ENCODE measurements at places on chromosomes 2 and 18.

DNA sequence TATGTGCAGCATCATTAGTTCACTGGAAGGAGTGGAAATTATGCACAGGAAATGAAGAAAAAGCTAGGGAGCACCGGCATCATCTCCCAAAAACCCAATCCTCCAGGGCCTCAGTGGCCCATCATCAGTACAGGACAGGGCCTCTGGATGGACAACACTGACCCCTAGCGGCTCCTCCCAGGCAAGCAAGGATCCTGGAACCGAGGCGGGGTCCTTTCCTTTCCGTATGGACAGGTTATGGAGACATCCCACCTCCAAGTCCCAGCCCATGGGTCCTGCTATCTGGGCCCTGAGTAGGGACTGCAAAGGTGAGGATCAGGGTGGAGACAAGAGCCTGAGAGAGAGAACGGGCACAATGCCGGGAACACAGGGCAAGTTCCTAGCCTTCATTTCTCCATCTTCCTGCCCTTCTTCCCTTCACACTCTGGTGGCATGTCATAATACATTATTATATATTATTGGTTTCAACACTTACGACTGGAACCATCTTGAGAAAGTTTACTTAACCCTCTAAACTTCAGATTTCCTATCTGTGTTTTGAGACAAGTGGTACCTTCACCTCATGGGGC is 68.2 kb downstream of the ZNF516 start:
- no peak for DNase-seq

DNA sequence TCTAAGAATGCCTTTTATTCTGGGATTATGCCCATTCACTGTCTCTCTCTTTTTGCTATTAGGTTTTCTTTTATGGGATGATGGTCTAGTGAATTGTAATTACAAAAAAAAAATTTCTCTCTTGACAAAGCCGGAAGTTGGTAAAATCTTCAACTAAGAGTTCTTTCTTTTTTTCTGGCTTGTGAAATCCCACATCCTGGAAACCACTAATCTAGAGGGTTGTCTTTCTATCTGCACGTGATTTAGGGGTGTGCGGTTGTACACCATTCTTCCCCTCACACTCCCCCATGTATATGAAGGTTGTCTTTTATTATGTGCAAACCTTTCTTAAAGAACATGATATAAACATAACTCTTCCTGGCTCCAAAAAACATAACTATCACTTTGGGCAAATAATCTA is 52.0 kb downstream of the GATA6 start:
- no peak for DNase-seq

DNA sequence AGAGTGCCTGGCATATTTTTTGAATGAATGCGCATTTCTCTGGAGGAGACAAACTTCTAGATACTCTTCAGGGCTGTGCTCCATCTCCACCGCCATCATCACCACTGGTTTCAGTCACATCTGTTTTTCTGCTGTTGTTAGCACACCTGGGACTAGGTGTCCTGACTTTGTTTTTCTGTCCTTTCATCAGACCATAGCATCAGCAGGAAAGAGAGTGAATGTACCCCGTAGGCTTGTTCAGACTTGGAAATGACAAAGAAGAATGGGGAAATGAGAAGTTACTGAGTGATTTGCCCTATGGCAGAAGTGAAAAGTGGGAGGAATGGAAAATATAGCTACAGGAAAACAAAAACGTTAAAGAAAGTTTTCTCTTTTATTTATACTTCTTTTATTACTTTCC is 965.2 kb upstream of the FANCL start:
- no peak for DNase-seq

- no peak for DNase-seq
Measured at GRCh38 chr2:37708146-37708545, 36.7 kb upstream of the CDC42EP3 start.

DNA sequence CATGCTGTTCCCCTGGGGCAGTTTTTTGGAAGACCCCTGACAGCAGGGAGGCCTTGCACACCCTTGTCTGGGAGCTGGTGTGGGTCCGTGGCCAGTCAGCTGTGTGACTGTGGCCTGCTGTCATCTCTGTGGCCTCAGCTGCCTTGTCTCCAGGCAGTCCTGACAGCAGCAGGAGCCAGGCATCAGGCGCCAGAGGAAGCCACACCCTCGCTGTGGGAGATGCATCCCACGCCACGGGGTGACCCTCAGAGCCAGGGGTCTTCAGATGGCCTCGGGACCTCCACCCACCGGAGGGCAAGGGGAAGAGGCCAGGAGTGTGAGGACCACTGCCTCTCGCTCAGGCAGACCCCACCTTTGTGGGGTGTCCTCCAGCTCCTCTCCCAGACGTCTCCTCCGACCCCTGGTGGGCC is 5.0 kb downstream of the BOK start:
- DNase-seq: no peak

- no peak for DNase-seq
Measured at GRCh38 chr2:62593825-62594224, 87.8 kb upstream of the TMEM17 start.

- DNase-seq: no peak
Measured at GRCh38 chr2:167401309-167401708, 513.0 kb downstream of the XIRP2 start.

- peak; percentile 32 for DNase-seq
Measured at GRCh38 chr2:20583425-20583881, 67.4 kb downstream of the HS1BP3 start.

GRCh38 chr2:152083202-152083875 is 15.5 kb downstream of the CACNB4 start:
- no peak for DNase-seq

DNA sequence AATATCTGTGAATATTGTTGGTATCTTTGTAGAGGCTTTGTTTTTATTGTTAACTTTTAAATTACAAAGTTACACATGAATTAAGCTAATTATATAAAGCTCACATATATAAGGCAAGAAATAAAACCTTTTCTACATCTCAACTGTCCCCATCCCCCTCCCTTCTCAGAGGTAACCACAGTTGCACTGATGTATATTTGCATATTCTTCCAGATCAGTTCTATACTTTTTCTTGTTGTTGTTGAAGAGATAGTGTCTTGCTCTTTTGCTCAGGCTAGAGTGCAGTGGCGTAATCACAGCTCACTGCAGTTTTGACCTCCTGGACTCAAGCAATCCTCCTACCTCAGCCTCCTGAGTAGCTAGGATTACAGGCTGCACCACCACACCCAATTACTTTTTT is 36.0 kb upstream of the CDC42EP3 start:
- DNase-seq: no peak

DNA sequence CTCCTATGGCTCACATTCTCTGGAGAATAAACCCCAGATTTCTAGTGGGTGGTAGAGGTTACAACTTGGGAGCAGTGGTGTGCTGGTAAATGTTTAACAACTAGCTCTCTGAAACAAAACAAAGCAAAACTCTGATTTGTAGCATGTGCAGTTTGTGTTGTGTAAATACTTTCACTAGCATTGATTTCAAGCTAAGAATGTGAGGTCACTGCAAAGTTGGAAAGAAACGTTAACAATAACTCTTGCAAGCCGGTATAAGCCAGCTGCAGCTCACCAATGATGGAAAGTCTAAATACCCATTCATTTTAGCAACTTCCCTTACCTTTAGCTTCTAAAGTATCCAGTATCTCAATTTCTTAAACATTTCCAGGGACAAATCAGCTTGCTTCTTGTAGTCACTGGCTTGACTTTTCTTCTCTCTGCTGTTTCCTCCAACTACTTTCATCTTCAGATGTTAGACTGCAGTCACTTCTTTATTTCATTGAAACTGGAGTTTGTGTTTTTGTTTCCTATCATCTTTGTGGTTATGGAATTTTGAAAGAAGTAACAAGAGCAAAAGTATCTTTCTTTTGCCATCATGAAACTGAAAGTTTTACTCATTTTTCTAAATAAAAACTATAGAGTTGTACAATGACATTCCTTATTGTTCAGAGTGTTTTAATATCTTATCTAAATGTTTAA is 140.2 kb downstream of the PLCL1 start:
- no peak for DNase-seq

- DNase-seq: no peak
Measured at GRCh38 chr2:217307023-217307422, 447.2 kb upstream of the TNP1 start.

DNA sequence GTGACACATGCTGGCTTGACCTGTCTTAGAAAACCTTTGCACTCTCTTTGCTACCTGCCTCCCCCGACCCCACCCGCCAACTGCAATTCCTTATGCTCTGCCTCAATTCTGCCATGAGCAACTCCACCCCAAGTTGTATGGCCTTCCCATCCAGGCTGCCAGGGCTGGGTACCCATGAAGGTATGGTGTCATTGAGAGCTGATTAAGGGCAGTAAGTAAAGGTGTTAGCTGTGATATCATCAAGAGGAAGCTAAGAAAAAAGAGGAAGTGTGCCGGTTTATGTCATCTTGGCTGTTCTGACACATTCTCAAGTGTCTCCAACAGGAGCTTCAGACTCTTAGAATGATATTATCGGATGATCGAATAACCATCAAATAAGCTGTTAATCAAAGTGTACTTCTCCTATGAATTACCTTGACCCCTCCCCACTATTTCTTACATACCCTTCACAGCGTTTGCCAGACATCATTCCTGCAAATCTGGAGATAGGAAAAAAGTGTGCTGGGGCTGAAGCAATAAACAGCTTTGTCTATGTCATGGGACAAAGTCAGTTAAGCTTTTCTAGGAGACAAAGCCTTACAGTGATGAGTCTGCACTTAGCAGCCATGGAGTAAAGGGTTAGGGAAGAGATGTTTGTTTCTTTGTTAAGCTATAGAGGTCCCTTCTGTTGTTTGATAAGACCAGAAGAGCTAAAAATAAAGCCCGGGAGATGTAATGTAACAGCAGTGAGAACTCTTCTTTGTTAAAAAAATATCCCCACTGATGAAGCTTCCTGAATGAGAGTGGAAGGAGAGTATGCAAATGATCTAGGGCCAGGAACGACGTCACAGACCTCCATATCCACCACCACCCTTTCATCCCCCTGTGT is 40.4 kb upstream of the SMAD2 start:
- no peak for DNase-seq

GRCh38 chr18:34929336-34929780 is 111.9 kb upstream of the MAPRE2 start:
- no peak for DNase-seq

- DNase-seq: no peak
Measured at GRCh38 chr18:76564117-76564516, 69.1 kb upstream of the ZNF516 start.

DNA sequence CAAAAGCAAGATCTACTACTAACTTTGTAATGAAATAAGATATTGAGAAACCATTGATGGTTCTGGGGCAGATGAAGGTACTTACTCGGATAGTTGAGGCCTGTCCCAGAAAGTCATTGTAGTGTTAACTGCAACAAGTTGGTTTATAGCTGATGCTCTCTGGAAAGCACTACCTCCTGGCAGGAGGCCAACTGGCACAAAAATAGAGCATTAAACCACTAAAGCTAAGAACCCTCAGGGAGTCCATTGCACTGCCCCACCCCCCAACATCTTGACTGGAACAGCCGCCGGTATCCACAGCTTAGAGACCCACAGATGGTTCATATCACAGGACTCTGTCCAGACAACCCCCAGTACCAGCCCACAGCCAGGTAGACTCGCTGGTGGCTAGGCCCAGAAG is 552.5 kb upstream of the CRIM1 start:
- DNase-seq: no peak

DNA sequence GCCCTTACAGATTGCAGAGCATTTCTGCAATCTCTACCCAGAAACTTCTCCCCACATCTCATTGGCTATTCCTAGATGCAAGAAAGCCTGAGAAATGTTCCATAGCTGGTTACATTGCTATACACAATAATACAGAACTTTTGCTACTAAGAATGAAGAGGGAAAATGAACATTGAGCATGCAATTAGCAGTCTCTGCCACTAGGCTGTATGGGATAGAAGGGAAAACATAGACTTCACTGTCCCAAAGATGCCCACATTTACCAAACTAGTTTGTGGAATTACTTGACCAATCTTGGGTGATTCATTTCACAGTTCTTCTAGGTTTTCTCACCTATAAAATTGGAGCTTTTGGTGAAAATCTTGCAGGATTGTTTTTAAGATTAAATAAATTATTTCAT is 265.7 kb upstream of the NT5C1B start:
- no peak for DNase-seq

- DNase-seq: no peak
Measured at GRCh38 chr2:179877601-179878364, 16.4 kb upstream of the ZNF385B start.

DNA sequence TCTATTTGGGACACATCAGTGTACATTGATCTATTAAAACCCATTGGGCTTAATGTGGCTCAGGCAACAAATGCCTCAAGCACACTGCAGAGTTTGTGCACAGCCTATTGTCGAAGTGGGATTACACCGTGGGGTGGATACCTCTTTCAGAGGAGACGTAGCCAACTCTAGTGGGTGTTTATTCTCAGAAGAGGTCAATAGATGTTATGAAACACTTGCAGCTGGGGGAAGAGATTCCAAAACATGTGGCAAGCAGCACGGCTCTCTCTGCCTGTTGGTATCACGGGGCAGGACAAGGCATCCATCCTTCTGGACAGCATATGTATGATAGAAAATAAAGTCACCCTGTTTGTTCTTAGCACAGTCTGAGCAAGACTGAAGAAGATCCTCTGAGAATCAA is 121.4 kb upstream of the COPS8 start:
- no peak for DNase-seq

DNA sequence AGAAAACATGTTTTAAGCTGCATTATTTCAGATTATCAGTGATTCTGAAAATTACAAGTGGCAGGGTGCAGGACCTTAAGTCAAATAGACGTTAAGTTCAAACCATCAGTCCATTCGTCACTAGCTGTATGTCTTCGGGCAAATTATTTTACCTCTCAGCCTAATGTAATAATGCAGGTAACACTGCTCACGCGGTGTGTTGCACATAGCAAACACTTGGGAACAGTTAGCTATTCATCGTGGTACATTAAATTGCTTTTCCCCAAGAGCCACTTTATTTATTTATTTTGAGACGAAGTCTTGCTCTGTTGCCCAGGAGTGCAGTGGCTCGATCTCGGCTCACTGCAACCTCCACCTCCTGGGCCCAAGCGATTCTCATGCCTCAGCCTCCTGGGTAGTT is 10.1 kb downstream of the MAT2A start:
- DNase-seq: no peak

Data from RWPE2 (cell line).